Dermis blood vessel endothelial cell (primary cell): ENCODE measurements at places on chromosomes 11 and 22. TPM values are rescaled to one million over a fixed set of nuclear protein-coding genes. Genes with fewer than 3 reads are reported as not detected.

- no peak for DNase-seq
Measured at GRCh38 chr11:126109941-126110731, 47.5 kb upstream of the CDON start.

GRCh38 chr11:7524462-7525235, 10.8 kb downstream of the PPFIBP2 start:
- no peak for DNase-seq

The CBLIF gene
- total RNA-seq = not detected in 2 replicates

The POU2AF3 gene
- not detected in 2 replicates for total RNA-seq

- DNase-seq = peak; percentile 7
Measured at GRCh38 chr11:118565051-118565450, 680 bp downstream of the IFT46 start.

- DNase-seq = no peak
Measured at GRCh38 chr11:116467823-116468222, 305.0 kb downstream of the BUD13 start.

The TMEM86A gene
- 2.7 and 4.3 TPM in 2 replicates for total RNA-seq

GRCh38 chr11:2268729-2269600, 1.4 kb downstream of the ASCL2 start:
- DNase-seq = no peak

GRCh38 chr11:17157761-17158160, 50.0 kb downstream of the PIK3C2A start:
- peak; percentile 63 for DNase-seq

- DNase-seq = no peak
Measured at GRCh38 chr11:74009675-74010305, 905 bp upstream of the UCP3 start.

The GLB1L2 gene
- 0.17 and 0.60 TPM in 2 replicates for total RNA-seq

The SMCO4 gene
- 6.2 and 25.5 TPM in 2 replicates for total RNA-seq

DNA sequence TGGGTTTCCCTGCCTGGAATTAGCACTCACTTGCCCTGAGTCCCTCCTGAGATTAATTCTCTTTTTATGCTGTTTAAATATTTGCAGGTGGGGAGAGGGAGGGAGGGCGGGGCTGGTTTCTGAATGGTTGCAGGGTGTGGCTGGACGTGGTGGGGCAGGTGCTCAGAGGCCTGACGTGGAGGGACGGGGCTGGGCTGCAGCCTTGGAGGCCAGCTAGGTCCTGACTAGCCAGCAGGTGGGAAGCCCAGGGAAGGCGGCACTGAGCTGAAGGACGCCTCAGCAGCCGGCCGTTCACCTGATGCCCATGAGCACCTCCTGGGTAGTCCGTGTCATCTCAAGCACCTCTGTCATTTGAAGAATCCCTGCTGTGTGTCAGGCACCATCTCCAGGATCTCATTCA, 21.3 kb downstream of the SGSM1 start:
- no peak for DNase-seq

DNA sequence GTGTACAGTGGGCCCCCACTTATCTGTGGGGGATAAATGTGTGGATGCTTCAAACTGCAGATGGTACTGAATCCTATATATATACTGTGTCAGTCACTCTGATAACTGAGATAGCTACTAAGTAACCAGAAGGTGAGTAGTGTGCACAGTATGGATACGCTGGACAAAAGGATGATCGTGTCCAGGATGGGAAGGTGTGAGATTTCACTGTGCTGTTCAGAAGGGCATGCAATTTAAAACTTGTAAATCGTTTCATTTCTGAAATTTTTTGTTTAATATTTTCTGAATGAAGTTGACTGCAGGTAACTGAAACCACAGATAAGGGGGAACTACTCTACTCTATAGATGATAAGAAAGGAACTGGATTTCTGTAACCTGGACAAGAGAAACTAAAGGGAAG, 52.1 kb upstream of the SESN3 start:
- DNase-seq = no peak

DNA sequence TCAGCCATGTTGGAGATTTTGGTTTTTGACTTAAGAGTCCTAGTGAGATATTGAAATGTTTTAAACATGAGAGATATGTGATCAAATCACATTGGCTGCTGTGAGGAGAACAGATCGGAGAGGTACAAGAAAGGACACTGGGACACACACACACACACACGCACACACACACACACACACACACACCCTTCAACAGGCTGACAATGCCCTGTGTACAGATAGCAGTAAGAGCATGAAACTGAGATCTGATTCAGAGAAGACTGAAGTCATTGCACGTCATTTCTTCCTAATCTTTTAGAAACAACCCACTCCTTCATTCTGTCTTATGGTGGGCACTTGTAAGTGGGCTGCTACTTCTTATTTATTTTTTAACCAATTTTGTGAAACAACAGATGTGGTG, 200.5 kb upstream of the E2F8 start:
- no peak for DNase-seq

DNA sequence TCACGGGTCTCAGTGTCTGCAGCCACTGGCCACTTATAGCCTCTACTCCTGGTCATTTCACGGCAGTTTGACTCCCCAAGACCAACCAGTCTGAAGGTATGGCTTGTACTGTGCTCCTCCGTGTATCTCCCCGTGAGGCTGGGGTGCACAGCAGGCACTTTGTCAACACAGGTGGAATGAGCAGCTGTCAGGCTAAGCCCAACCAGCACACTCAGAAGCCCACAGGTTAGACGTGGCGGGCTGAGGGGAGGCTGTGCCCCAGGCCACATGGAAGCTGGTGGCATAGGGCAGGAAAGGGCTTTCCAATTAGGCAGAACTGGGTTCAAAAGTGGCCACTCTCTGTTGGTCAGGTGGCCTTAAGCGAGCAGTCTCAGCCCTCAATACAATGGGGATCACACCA, 7.0 kb downstream of the TP53I11 start:
- DNase-seq = no peak

DNA sequence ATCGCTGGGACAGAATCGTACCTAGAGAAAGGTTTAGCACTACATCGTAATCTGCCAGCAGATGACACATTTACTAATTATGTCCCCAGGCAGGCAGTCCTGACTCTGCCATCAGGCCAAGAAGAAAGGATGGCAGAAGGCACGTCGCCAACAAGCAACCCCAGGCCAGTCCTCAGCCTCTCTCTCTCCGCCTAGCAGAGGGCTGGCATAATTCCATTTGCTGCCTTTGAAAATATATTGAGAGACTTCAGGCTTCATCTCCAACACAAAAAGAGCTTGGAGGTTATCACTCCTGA, 1517.0 kb downstream of the TBC1D22A start:
- no peak for DNase-seq

The SMIM35 gene
- not detected in 2 replicates for total RNA-seq

The FSHB gene
- not detected in 2 replicates for total RNA-seq

- DNase-seq = no peak
Measured at GRCh38 chr22:40020956-40021355, 26.2 kb downstream of the FAM83F start.

DNA sequence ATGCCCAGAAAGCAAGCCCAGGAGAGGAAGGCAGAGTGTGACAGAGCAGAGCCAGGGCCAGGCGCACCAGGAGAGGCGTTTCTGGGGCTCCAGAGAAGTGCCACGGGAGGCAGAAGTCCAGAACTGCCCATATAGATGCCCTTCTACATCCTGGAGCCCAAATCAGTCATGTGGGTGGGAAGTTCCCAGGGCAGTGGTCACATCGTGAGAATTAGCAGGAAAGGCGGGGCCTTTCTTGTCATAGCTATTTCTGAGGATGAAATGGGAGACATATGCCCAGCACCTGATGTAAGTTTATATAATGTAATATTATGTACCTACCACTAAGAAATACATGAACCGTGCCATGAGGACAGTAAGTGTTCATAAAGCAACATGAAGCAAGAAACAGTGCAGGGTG, 13.1 kb downstream of the ZDHHC24 start:
- no peak for DNase-seq

DNA sequence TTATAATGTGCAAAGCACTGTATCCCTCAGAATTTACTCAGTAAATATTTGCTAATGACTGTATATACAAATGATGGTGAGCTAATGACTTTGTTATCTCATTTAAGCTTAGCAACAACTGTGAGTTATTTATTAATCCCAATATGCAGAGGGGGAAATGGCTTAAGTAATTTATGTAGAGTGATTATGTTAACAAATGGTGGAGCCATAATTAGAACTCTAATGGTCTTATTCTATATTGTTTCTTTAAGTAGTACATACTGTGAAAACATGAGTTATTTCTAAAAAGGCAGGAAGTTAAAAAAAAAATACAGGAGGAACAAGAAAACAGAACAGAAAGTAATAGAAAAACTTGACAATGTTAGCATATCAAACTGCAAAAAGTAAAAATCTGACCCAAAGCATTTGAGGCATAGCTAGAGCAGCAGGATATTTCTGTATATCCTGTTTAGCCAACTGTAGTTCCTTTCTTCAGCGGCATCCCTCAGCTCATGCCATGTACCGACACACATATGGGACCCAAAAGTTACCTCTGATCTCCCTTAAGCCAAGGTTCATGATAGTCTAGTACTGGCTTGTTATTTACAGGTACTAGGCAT, 94.2 kb downstream of the FCHSD2 start:
- peak; percentile 21 for DNase-seq

GRCh38 chr22:38570779-38571364, 889 bp upstream of the DMC1 start:
- DNase-seq = peak; percentile 30

DNA sequence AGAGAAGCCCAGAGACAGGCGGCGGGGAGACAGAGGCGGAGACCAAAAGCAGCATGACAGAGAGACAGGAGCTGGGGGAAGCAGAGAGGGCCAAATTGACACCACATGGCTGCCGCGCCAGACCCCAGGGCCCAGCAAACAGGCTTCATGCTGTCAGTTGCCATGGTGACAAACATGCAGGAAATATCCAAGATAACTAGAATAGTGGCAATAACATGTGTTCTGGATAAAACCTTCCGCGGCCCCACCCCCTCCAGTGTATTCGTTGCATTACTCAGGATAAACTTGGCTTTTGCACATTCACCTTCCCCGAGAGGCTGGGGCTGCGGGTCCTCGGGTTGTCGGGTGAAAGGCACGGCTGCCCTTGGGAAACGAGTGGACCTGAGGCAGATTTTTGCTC, 49.9 kb upstream of the CDON start:
- peak; percentile 12 for DNase-seq

The IFITM5 gene
- not detected in 2 replicates for total RNA-seq

The YPEL4 gene
- total RNA-seq = 0.05 TPM in 1 of 2 replicates, not detected in the other

DNA sequence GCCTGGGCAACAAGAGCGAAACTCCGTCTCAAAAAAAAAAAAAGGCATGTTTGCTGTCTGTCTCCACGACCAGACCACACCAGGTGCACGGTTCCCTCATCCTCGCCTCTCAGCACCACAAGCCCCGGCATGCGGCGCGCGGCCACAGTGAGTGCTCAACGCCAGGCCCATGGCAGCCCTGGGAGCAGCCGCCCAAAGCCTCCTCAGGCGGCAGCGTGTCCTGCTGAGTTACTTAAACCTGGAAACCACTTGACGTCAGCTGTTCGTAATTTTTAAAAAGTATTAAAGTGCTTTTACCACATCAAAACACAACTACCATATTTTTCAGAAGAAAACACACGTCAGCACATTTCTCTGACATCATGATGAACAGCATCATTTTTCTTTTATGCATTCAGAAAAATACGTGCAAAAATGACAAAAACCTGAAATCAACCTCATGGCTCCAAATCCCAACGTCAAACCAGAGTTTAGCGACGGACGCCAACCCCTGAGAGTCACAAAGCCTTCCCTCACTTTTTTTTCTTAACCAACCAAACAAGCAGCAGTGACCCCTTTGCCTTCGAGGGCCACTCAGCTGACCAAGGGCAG, 2.1 kb downstream of the DEAF1 start:
- no peak for DNase-seq

The MS4A3 gene
- not detected in 2 replicates for total RNA-seq

GRCh38 chr11:121763526-121763925, 310.8 kb upstream of the SORL1-AS1 start:
- no peak for DNase-seq

DNA sequence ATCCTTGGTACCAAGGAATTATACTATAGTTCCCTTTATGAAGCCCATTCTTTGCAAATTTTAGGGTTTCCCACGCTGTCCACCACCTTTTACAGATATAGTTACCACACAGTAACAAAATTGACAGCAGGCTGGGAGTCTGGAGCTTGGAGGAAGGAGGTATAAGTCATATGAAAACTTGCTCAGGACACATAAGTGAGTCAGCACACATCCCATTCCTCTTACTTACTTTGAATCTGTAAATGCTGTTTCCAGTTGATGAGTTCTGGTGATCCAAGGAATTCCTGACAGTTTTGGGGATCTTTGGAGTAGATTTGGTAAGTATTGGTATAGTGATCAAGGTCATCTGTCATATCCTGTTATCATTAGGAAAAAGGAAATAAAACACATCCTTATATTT, 19.2 kb downstream of the GLYAT start:
- DNase-seq = no peak

DNA sequence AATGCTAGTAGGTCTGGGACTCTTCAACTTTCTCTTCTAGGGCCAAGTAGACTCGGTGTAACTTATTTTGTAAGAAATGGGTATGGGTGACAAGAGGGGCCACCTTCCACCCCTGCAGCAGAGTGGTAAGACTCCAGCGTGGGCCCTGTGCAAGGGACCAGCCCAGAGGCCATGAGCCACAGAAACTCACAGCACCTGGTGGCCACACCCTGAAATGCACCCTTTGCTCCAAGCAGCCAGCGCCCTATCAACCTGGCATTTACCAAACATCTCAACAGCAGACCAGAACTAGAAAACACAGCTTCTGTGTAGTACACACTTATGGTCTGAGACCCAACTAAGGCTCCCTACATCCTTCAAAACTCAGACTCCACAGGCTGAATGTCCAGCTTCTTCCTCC, 5.7 kb downstream of the CDCA5 start:
- DNase-seq = peak; percentile 67

The MS4A5 gene
- not detected in 2 replicates for total RNA-seq

DNA sequence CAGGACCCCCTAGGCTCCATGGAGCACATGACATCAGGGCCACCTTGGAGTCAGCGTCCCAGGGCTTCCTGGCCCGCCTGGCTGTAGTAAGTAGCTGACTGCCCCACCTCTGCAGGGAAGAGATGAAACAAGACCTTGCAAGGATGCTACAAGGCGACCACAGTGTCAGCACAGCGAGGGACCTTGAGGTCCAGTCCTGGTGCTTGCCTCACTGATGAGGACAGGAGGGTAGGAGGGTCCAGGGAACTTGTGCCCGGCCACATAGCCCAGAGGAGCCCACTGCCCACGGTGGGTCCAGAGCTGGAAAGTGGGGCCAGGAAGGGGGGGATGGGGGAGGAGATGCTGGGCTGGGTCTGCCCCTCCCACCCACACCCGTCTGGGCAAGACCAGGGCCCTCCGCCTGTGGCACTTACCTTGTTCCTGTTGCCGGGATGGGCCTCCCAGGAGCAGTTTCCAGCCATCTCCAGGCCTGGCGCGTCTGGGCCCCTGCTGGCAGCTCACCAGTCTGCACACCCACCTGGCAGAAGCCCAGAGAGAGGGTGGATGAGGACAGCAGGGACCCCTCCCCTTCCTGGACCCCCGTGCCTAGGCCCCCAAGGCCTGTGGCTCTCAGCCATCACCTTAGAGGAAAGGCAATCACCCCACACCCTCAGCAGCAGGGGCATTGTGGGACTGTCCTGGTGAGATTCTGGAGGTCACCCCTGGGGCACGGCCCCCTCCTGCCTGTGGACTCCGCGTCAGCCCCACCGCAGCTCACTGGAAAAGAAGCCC, 3.4 kb downstream of the MRGPRF start:
- DNase-seq = no peak
